Activated CD4-positive, alpha-beta T cell treated with anti-CD3 and anti-CD28 coated beads, Interleukin-2, amount 10 ng/mL, durations not matched to agents 7 days and 5 days (primary cell): ENCODE measurements at places on chromosomes 3 and 15. TPM values are rescaled to one million over a fixed set of nuclear protein-coding genes. Genes with fewer than 3 reads are reported as not detected.
A peak's percentile ranks its signal among the peaks of the same experiment; 100 is the strongest.

Gene MUSTN1
- total RNA-seq: 2.8 TPM

DNA sequence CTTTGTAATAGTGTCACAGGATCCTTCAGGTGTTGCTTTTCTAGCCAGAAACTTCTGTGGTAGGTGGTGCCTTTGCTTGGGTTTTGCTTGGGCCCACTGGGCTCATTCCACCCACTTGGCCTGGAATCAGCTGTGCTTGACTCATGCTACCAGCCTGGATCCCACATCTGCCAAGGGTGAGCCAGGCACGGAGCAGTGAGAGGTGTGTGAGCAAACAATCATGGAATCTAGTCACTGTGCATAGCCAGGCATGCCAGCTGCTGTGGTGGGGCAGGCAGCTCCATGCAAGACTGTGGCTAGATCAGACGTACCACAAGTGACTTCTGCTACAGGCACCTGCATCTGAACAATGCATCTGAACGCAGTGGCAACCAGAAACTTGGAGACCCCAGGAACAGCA lies 275.9 kb downstream of the UBE2E2 start:
- no peak for DNase-seq

GRCh38 chr15:88002706-88003105 lies 253.8 kb downstream of the NTRK3 start:
- DNase-seq: no peak

DNA sequence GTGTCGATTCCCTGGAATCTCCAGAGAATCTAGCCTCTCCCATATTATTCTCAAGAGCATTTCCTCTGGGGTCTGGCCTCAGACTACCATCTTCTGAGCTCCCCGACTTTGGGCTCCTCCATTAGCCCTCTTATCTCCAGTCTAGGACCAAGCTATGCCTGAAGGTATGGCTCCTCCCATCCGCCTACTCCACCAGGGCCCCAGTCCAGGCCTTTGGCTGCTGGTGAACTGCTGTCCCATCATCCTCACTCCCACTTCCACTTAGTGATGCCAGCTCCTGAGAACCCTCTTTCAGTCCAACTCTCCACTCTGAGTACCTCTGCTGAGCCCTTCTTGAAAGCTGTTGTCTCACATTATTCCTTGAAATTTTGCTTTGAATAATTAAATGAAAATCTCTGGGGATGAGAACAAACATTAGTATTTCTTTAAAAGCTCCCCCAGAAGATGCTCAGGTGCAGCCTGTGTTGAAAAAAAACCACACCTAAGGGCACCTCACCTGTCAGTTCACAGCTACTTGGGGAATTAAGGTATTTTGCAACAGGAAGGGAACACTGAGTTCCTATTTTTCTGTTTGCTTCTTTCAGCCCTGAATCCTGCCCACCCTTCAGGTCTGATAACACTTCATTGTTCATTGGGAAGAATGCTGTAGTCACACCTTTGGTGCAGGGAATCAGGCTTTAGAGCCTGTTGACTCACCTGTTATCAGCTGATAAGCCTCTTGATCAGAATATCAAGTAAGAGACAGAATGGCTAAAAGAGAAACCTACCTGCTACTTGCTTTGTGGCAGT lies 9.5 kb downstream of the CLDN18 start:
- DNase-seq: no peak

Gene SORD
- total RNA-seq: 6.0 TPM

DNA sequence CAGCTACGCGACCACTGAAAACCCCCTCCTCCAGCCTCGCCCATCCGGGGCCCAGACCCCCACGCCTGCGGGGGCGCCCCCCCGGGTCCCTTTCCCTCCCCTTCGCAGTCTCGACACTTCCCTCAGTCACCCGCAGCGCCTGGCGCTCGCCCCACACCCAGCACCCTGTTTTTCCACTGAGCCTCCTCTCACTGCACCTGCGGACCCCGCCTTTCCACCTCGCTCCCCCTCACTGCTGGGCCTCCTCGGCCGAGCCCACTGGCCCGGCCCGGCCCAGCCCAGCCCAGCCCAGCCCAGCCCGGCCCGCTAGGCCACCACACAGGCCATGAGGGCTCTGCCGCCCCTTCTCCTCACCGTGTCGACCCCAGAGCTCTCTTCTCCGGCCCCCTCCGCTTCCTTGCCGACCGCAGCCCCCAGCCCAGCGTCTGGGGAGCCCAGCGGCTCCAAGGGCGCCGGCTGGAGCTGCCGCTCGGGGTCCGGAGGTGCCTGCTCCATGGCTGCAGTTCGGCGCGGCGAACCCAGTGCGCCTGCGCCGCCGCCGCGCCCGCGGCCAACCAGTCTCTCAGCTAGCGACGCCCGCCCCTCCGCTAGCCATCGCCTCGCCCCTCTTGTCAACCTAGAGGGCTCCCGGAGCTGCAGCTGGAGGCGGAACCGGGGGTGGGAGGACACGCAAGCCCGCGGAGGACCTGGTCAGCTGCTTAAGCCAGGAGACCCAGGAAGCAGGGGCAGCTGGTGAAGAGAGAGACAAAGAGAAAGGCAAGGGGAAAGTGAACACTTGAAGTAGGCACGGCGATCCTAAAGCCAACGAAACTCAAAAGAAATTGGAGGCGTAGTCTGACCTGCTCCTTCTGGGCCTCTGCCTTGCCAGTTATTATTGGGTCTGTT lies at the start of gene SNX4:
TSS of gene SNX4 (minus strand) at position 525 of the 885 bp plus-strand sequence. CDS start at position 495, 30 bp downstream.
- DNase-seq: peak; percentile 92

Gene CXCR6
- total RNA-seq: 18.0 TPM

Gene SLC15A2
- 2.2 TPM for total RNA-seq

GRCh38 chr15:43352693-43353382 lies 18.0 kb downstream of the ZSCAN29 start:
- no peak for DNase-seq
